ENCODE measurements at places on chromosomes 3 and 15. TPM values are rescaled to one million over a fixed set of nuclear protein-coding genes. Genes with fewer than 3 reads are reported as not detected.

WDR49 gene
- 0.81 TPM for total RNA-seq

OXTR gene
- total RNA-seq, result 0.19 TPM

GOLGA8T gene
- total RNA-seq, result not detected

WNT7A gene
- not detected for total RNA-seq

FOXL2 gene
- not detected for total RNA-seq

SPINT1 gene
- 324 TPM for total RNA-seq

A4GNT gene
- total RNA-seq, result not detected

FAM174B gene
- 30.5 TPM for total RNA-seq

MNS1 gene
- total RNA-seq, result 1.2 TPM

PTH1R gene
- total RNA-seq, result 0.87 TPM

CSPG4 gene
- 3.0 TPM for total RNA-seq

VIPR1 gene
- 68.9 TPM for total RNA-seq

TMC3 gene
- not detected for total RNA-seq

TGFBR2 gene
- total RNA-seq, result 71.4 TPM

CCR3 gene
- total RNA-seq, result not detected

INSYN1 gene
- total RNA-seq, result 9.0 TPM

RAB6B gene
- total RNA-seq, result 4.8 TPM

LRRC34 gene
- total RNA-seq, result 0.49 TPM

GOLGA8J gene
- not detected for total RNA-seq
